Left renal cortex interstitium (tissue), 4 donors: ENCODE measurements at places on chromosomes 4 and X. TPM values are rescaled to one million over a fixed set of nuclear protein-coding genes. Genes with fewer than 3 reads are reported as not detected.

TCEAL6 gene
- polyA plus RNA-seq: 0.32 TPM

DNA sequence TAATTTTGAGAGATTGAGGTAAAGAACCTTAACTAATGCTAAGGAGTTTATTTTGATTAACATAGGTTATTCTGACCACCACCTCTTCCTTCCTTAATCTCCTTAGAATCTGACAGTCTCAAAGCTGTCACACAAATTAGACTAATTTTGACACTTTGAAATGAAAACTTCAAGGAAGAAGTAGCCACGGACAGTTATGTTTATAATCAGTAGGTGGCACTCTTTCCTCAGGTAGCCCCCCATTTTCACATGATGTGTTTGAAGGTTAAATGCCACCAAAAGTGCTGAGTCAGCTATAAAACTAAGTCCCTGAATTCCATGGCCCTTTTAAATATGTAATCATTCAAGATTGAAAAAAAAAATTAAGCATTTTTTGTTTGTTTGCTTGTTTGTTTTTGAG, 22.4 kb downstream of the TMEM33 start:
- DNase-seq: no peak

GRCh38 chr4:33029976-33030375, 2309.8 kb downstream of the PCDH7 start:
- no peak for DNase-seq

GRCh38 chr4:124111922-124112321, 600.6 kb downstream of the ANKRD50 start:
- DNase-seq: peak; percentile 43

DNA sequence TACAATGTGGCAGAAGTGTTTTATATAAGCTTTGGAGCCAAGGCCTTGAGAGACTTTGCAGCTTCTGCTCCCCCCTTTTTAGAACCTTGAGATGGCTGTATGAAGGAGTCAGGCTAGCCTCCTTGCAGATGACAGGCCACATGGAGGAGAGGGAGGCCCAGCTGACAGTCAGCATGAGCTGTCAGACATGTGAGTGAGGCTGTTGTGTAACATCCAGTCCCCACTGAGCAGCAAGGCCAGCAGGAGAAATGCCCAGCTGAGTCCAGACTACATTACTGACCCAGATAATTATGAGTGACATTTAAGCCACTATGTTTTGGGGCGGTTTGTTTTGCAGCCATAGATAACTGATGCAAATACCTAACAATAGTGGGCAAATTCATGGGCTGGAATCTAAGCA, 515.3 kb upstream of the ARX start:
- no peak for DNase-seq

POLN gene
- 5.4 TPM for polyA plus RNA-seq

EVC gene
- 64.6 TPM for polyA plus RNA-seq

- no peak for DNase-seq
These were observed 374.7 kb downstream of the ANKRD50 start for GRCh38 chr4:124337874-124338273.

KLB gene
- polyA plus RNA-seq: 0.13 TPM

- no peak for DNase-seq
These were observed 1382.6 kb downstream of the ARAP2 start for GRCh38 chr4:34861666-34862065.

SPON2 gene
- polyA plus RNA-seq: 13.2 TPM

GRCh38 chrX:48913605-48914366, 2.3 kb upstream of the SLC35A2 start:
- no peak for DNase-seq

DNA sequence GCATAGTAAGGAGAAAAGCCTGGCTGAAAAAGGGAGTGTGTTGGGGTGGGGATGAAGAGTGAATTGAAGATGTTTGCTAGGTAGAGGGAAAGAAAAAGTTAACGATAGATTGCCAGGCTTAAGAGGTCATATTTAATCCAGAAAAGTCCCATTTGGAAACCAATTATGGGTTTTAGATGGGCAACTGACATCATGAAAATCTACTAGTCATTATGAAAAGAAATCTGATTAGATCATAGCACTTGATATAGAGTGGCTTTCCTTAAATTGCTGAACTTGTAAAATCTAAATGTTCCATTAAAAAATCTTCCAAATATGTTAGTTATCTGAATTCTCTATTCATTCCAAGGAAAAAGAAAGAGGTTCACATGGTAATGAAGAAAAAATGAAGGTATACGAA, 37.5 kb upstream of the IL21 start:
- DNase-seq: no peak

WWC2 gene
- polyA plus RNA-seq: 47.3 TPM

MAOA gene
- polyA plus RNA-seq: 17.7 TPM

GRCh38 chr4:158195297-158195696, 15.0 kb upstream of the TMEM144 start:
- DNase-seq: no peak

GRCh38 chrX:10519278-10519677, 101.1 kb downstream of the MID1 start:
- no peak for DNase-seq

PAGE1 gene
- not detected for polyA plus RNA-seq
